Activated naive CD4-positive, alpha-beta T cell treated with anti-CD3 and anti-CD28 coated beads, Interleukin-2, amount 10 ng/mL, durations not matched to agents 7 days and 5 days (primary cell): ENCODE measurements at places on chromosomes 16 and 17.

- no peak for DNase-seq
These were observed 504 bp downstream of the ERN1 start for GRCh38 chr17:64129515-64129764.

DNA sequence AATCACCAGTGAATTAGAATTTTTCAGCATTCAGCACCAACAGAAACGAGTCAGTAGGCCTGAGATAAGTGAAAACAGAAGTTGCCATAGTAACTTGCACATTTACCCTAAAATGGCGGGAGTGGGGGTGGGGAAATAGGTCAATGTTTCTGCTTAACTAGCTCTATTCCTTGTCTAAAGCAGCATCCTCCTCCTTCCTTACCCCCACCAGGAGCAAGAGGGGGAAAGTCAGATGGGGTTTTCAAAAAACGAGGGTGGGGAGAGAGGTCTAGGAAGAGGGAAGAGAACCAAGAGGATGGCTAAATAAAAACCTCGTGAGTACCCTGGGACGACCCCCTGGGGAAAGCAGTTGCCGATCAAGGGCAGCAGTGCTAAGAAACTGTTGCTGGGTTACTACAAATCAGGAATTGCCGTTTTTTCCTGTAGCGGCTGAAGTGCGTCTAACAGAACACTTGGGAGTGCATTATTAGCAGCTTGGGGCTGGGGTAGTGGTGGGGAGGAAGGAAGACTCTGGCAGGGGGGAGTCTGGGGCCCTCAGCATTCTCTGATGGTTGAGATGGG, 34.4 kb upstream of the MNT start:
- DNase-seq, result no peak

DNA sequence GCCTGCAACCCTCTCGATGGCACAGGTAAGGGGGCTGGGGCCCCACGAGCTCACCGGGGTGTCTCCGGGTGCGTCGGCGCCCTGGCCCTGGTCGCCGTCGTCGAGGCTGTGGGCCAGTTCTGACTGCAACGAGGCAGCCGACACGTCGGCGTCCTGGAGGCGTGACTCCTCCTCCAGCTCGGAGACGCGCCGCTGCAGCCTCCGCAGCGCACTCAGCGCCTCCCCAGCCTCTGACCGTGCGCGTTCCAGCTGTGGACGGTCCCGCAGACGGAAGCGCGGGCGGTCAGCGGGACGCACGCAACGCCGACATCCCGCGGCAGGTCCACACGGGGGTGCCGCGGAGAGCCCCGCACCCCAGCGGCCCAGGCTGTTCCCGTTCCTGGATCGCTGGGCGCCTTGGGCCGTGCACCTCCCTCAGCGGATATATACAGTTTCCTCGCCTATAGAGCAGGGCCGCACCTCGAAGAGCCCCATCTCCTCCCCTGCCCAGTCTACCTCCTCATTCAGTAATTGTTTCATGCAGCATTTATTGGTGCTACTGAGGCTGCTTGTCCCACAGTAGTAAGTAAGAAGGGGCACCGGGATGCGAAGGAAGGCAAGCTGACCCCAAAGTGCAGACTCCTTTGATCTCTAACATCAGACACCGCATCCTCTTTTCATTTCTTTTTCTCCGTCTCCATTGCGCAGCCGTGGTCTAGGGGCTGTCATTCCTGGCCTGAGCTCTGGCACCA, 5.8 kb downstream of the THOC6 start:
- peak; percentile 75 for DNase-seq

DNA sequence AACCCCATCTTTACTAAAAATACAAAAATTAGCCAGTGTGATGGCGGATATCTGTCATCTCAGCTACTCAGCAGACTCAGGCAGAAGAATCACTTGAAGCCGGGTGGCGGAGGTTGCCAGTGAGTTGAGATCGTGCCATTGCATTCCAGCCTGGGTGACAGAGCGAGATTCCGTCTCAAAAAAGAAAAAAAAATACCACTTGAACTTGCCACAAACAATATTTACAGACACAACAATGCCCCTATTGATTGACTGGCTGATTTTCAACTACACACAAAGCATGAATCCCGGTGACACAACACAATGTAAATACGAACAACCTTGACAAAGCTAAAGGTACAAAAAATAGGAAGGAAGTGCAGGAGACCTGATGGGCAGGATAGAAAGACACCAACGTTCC, 49.3 kb downstream of the NXN start:
- DNase-seq, result no peak

- no peak for DNase-seq
These were observed 392.7 kb downstream of the CPPED1 start for GRCh38 chr16:12410837-12411490.

- DNase-seq, result no peak
These were observed 126.9 kb downstream of the PARN start for GRCh38 chr16:14502932-14503741.

DNA sequence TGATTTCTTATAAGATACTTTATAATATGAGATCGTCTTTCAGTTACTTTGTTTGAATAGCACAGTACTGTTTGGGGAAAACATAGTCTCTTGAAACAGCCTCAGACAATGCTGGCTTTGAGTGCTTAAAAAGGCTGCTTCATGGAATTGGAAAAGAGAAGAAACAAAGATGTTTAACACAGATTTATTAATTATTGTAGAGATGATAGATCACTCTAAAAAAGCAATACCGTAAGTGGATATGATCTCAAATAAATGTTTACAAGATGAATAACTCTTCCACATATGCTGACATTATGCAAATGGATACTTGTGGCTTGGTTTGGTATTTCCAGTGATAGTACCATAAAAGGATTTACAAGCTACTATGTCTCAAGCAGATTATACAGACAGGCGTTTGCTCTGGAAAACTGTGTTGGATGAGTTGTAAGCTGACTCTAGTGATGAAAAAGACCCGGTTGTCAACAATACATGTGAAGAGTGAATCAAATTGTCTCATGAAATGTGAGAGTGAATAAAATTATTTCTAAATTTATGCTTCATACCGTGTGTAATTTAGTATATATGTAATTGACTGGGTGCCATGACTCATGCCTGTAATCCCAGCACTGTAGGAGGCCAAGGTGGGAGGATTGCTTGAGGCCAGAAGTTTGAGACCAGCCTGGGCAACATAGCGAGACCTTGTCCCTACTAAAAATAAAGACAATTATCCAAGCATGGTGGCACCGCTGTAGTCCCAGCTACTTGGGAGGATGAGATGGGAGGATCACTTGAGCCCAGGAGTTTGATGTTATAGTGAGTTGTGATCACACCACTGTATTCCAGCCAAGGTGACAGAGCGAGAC, 105.4 kb downstream of the FTO start:
- DNase-seq, result no peak

GRCh38 chr16:60405286-60405685, 1631.0 kb downstream of the CDH8 start:
- DNase-seq, result no peak

GRCh38 chr16:56310690-56311089, 114.7 kb downstream of the AMFR start:
- no peak for DNase-seq

GRCh38 chr17:21005803-21006202, 37.0 kb downstream of the USP22 start:
- no peak for DNase-seq

- DNase-seq, result no peak
These were observed 19.8 kb upstream of the LYRM9 start for GRCh38 chr17:27912964-27913363.

DNA sequence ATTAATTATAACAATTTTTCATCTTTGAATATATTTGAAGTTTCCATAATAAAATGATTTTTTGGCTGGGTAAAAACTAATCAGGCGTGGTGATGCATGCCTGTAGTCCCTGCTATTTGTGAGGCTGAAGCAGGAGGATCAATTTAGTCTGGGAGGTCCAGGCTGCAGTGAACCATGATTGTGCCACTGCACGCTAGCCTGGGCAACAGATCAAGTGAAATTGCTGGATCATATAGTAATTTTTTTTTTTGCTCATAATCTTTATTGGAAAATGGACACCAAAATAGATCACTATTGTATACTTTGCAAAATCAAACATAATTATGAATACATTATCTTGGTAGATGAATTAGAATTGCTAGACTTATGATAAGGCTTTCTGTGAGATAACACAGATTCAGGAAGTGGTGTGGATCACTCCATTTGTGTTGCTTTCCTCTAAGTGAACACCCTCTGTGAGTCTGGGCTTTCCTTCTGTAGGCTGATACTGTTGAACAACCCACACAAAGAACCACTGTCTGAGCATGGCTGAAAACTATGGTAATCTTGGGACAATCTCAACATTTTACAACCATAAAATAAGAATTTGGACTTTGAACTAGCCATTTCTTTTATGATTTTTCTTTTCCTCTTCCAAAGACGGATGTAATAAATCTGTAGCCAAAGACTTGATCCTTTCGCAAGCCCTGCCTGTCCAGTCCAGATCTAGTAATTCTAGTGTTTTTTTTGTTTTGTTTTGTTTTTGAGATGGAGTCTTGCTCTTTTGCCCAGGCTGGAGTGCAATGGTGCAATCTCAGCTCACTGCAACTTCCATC, 5.6 kb upstream of the ST3GAL2 start:
- DNase-seq, result no peak

DNA sequence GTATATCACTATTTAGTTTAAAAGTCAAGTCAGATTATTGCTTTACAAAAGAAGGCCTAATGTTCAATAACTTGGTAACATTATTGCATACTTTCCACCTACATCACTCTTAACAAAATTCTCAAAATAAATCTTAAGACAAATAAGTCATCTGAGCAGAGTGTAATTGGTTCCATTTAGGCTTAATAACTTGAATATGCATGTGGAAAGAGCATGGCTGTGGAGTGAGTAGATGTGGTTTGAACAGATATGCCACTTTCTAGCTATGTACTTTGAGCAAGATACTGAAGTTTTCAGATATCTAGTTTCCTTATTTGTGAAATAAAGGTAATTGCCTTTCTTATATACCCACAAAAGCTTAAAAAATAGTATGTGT, 6.7 kb upstream of the EVI2A start:
- DNase-seq, result no peak

DNA sequence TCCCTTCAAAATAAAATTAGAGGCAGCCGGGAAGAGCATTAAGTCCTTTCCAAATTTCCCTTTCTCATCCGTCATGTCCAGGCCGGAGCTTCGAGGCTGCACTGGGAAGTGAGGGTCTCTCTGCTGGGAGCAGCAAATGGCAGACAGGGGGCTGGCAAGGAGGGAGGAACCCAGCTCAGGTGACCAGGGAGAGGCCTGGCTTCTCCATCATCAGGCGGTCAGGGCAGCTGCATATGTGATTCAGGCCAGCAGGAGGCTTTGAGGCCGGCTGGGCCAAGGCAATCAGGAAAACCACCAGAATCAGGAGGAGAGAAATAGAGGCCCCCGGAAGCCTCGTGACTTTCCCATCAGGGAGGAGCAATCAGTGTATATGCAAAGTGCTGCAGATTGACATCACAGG, 85.0 kb upstream of the RPL38 start:
- DNase-seq, result no peak

- DNase-seq, result no peak
These were observed 8.0 kb upstream of the TSPOAP1 start for GRCh38 chr17:58336456-58337209.

- DNase-seq, result no peak
These were observed 158.6 kb upstream of the ZNF267 start for GRCh38 chr16:31714903-31715504.

- DNase-seq, result no peak
These were observed 167.5 kb downstream of the CDK5R1 start for GRCh38 chr17:32654324-32654723.
